Large intestine (tissue), 12 donors: ENCODE measurements at places on chromosomes 12 and 14. TPM values are rescaled to one million over a fixed set of nuclear protein-coding genes. Genes with fewer than 3 reads are reported as not detected.

GRCh38 chr14:76123426-76124225 lies 28.1 kb upstream of the GPATCH2L start:
- no peaks in the 10 kb centered on the region for H3K4me1 ChIP-seq
- DNase-seq = no peak
- no peaks in the 10 kb centered on the region for H3K36me3 ChIP-seq
- no peak overlapping the region for H3K27ac ChIP-seq
- no peak overlapping the region for H3K4me3 ChIP-seq

- no peaks in the 10 kb centered on the region for H3K4me1 ChIP-seq
- no peaks in the 10 kb centered on the region for H3K36me3 ChIP-seq
- no peak overlapping the region for H3K27ac ChIP-seq
- no peak for DNase-seq
- H3K4me3 ChIP-seq = no peak overlapping the region
These were observed 109.8 kb downstream of the PTPN11 start for GRCh38 chr12:112528521-112528920.

- H3K27ac ChIP-seq = no peak overlapping the region
- no peak overlapping the region for H3K4me3 ChIP-seq
- no peak for DNase-seq
These were observed 246.6 kb upstream of the LRFN5 start for GRCh38 chr14:41360126-41360525.

The NABP2 gene
- 29.1 TPM for polyA plus RNA-seq

GRCh38 chr14:52391881-52392615 lies 77.9 kb downstream of the PTGER2 start:
- no peaks in the 10 kb centered on the region for H3K4me1 ChIP-seq
- H3K27ac ChIP-seq = no peak overlapping the region
- no peak overlapping the region for H3K4me3 ChIP-seq
- no peaks in the 10 kb centered on the region for H3K27me3 ChIP-seq

- H3K4me3 ChIP-seq = no peak overlapping the region
- H3K36me3 ChIP-seq = no peaks in the 10 kb centered on the region
- H3K4me1 ChIP-seq = peaks cover 2% of the 10 kb centered on the region
These were observed 7.1 kb downstream of the RAPGEF3 start for GRCh38 chr12:47751561-47751960.

The TAS2R50 gene
- polyA plus RNA-seq = 0.04 TPM

DNA sequence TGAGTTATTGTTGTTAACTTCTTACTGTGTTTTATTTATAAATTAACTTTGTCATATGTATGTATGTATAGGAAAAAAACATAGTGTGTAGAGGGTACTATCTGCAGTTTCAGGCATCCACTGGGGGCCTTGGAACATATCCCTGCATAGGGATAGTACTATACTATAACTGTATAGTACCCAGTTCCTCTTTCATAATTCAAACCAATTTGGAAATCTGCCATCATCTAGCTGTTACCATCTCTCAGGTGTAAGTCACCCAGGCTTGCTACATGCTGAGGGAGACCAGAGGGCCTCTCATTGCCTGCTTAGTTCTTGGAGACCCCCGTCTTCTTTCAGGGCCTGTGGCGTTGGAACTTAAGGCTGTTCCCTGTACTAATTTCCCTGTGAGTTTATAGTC lies 12.9 kb upstream of the DCD start:
- no peak for DNase-seq
- no peaks in the 10 kb centered on the region for H3K27me3 ChIP-seq
- peaks cover 6% of the 10 kb centered on the region for H3K4me1 ChIP-seq
- no peak overlapping the region for H3K27ac ChIP-seq
- H3K4me3 ChIP-seq = no peak overlapping the region

- DNase-seq = no peak
- no peak overlapping the region for H3K27ac ChIP-seq
- H3K36me3 ChIP-seq = no peaks in the 10 kb centered on the region
- H3K27me3 ChIP-seq = no peaks in the 10 kb centered on the region
- no peak overlapping the region for H3K4me3 ChIP-seq
These were observed 28.2 kb upstream of the FLRT2 start for GRCh38 chr14:85501751-85502150.

GRCh38 chr14:52011523-52011922 lies 22.2 kb downstream of the RTRAF start:
- no peak overlapping the region for H3K27ac ChIP-seq
- H3K4me3 ChIP-seq = no peak overlapping the region
- H3K36me3 ChIP-seq = peaks cover 54% of the 10 kb centered on the region
- no peak for DNase-seq
- H3K4me1 ChIP-seq = no peaks in the 10 kb centered on the region

The MGAT2 gene
- 50.9 TPM for polyA plus RNA-seq

GRCh38 chr14:104266631-104267575 lies 128.5 kb downstream of the KIF26A start:
- no peaks in the 10 kb centered on the region for H3K36me3 ChIP-seq
- no peaks in the 10 kb centered on the region for H3K27me3 ChIP-seq
- DNase-seq = no peak
- H3K27ac ChIP-seq = no peak overlapping the region
- no peak overlapping the region for H3K4me3 ChIP-seq

DNA sequence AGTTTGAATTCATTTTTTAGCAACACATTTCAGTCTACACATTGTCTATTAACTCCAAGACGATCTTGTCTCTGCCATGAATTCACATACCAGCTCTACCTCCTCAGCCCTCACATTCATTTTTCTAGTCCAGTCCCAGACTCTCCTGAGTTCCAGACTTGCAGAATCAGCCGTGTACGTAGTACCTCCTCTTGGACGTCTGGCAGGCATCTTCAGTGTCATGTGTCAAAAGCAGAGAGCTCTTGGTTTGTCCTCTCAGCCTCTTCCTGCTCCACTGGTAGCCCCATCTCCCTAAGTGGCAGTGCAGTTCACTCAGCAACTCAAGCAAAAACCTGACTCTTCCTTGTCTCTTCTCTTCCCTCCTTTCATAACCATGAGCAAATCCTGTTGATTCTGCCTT lies 14.5 kb upstream of the TCTN2 start:
- peaks cover 41% of the 10 kb centered on the region for H3K36me3 ChIP-seq
- no peak for DNase-seq
- no peaks in the 10 kb centered on the region for H3K4me1 ChIP-seq
- no peak overlapping the region for H3K27ac ChIP-seq

DNA sequence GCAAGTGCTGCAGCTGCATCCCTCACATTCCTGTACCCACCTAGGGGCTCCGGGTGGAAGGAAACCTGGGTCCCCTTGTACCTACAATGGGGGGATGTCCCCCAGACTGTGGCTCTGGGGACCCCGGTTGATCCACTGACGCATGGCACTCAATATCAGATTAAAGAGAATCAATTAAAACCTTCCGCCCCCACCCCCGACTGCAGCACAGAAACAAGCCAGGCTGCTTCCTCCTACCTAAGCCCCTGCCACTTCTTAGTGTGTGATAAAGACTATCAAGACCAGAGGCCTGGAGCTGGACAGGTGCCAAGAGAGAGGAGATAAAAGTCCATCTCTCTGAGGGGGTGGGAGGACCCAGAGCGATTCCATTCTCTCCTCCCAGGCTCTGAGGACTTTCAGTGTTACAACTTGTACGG lies 28.2 kb upstream of the RPLP0 start:
- DNase-seq = no peak
- peaks cover 6% of the 10 kb centered on the region for H3K36me3 ChIP-seq

GRCh38 chr14:99506276-99506675 lies 25.1 kb downstream of the CCNK start:
- peaks cover 88% of the 10 kb centered on the region for H3K36me3 ChIP-seq
- DNase-seq = no peak
- no peak overlapping the region for H3K4me3 ChIP-seq
- no peak overlapping the region for H3K27ac ChIP-seq
- no peaks in the 10 kb centered on the region for H3K27me3 ChIP-seq

The WNT5B gene
- polyA plus RNA-seq = 8.5 TPM

The PLEKHG7 gene
- polyA plus RNA-seq = 0.54 TPM

- no peaks in the 10 kb centered on the region for H3K36me3 ChIP-seq
- no peak for DNase-seq
- H3K4me3 ChIP-seq = no peak overlapping the region
- no peaks in the 10 kb centered on the region for H3K27me3 ChIP-seq
These were observed 17.1 kb downstream of the IRAK3 start for GRCh38 chr12:66206141-66206540.
